ENCODE measurements at places on chromosomes 3 and 15. TPM values are rescaled to one million over a fixed set of nuclear protein-coding genes. Genes with fewer than 3 reads are reported as not detected.

Gene IP6K2
- total RNA-seq = 56.3 TPM

GRCh38 chr3:126274735-126275619 is 82.2 kb downstream of the KLF15 start:
- DNase-seq = no peak

Gene VEPH1
- total RNA-seq = 116 TPM

- peak; percentile 57 for DNase-seq
Measured at GRCh38 chr3:33791477-33792166, 6.8 kb upstream of the PDCD6IP start.

DNA sequence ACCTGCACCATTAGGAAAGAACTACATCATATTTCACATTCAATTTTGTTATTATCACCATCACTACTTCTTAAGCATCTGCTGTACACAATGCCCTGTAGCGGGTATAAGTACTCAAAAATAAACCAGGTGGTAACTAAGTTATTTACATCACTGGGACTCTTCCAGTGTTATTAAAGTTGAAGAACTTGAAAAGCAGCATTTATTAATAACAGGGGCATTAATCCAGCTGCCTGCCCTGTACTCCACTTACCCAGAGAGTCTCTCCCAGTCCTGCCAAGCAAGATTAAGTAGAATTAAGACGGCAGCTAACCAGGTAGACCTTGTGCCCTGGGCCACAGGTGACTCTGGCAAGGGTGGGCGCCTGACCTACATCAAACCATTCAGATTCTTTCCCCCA is 65.2 kb downstream of the FHIT start:
- DNase-seq = no peak

- DNase-seq = no peak
Measured at GRCh38 chr3:107208100-107208499, 169.1 kb upstream of the CCDC54 start.

Gene OXTR
- total RNA-seq = 0.50 TPM

DNA sequence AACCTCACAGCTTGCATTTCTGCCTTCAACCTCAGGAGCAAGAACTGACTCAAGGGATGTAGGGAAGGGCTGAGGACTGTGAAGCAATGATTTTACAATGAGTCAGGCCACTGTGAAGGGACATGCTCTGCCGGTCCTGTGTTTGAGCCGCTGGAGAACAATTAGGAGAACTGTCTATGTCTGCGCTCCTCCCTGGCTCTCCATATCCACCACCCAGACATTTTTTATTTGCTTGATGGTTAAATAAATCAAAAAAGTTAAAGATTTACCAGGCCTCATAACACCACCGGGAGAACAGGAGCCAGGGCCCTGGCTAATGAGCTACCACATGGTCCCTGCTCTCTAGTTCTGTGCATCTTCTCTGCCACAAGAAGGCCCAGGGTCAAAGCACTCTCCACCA is 29.6 kb downstream of the SEC61A1 start:
- DNase-seq = no peak

DNA sequence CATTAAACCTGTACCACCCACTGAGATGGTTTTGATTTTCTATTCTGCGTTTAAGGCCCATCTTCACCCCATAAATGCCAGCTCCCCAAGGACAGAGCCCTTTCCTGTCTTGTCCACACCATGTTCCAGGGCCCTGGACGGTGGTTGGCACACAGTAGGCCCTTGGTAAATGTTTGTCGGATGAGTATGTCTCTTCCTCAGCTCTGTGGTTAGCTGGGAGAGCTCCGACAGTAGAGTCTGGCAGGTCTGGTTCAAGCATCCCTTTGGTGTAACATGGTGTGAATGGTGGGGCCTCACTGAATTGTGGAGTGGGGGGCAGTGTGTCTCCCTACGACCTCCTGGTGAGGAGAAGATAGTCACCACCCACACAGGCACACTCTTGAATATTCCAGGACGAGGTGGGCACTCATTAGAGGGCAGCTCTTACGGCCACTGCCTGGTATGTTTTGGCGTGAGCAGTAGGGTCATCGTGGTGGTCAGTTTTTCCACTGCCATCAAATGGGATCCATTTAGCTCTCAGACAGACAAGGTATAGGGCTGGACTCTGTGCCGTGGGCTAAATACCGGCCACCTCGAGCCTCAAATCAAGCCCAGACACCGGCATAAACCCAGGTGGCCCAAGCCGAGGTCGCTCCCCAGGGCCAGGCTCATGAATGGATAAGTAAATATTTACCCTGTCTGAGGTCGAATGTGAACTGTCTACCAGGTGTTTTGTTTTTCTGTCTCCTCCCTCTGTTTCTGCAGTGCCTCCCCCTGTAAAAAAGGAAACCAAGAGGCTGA is 61.3 kb downstream of the SMAD3 start:
- no peak for DNase-seq

DNA sequence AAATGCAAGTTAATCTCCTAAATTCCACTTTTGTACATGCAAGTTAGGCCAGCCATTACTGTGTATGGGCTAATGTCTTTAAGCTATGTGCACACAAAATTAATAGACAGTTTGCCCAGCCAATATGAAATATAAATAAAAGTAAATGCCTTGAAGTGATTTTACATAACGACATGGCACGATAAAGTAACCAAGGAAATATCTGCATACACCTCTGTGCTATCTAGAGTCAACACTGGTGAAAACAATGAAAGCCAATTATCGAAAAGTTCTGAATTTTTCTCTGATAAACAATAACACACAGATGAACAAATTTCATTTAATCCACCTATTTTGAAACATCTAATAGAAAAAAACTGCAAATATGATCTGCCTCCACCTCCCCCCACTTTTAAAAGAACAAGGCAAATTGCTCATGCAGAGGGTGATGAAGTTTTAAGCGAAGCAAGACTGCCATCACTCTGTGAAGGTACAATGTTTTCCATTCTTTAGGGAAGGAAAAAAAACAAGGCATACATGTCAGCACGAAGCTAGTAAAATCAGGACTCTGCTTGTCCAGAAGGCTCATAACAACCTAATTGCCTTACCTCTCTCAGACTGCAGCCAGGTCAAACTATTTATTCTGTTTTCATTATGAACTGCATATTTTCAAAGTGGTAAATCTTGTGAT is 317.7 kb downstream of the MECOM start:
- DNase-seq = no peak

DNA sequence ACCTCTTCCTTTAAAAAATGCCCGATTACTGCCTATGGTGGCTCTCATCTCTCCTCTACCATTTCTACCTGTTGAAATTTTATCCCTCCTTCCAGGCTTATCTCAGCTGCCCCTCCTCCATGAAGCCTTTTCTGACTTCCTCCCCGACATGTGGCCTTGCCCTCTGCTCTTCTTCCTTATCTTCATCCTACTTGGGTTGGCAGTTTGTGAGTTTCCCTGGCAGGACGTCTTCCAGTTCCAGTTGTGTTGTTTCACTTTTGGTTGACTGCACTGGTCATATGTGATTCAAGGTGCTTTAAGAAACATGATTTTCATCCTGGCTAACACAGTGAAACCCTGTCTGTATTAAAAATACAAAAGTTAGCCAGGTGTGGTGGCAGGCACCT is 4.4 kb downstream of the DLL4 start:
- DNase-seq = no peak

DNA sequence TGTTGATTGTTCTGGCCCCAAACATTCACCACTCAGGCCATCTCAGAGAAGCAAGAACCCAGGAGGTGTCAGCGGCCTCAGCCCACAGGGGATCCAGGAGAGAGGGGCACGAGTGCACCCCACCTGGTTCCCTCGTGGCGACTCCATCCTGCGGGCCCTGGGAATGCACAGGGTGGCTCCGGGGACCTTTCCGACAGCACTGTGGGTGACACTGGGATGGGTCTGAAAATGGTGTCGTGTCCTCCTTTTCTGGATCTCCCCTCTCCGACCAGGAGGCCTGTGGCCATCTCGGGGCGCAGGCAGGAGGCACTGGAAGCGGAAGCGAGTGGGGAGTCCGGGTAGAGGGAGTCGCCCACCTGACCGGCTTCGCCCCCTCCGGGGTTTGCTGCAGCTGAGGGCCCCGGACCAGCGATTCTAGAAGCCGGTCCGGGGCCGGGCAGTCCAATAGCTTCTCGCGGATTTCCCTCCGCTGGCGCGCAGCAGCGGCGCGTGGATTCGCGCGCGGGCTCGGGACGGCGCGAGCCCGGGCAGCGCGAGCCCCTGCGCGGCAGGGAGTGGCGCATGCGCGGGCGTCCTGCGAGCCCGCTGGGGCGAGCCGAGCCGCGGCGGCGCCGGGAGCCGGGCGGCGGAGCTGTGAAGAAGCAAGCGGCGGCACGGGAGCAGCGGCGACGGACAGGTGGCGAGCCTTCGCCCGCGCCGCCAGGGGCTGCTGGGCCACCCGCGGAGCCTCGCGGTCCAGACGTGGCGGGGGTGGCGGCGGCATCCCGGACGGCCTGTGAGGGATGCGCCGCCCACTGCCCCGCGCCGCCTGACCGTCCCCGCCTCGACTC is at the start of gene DOCK3:
Gene DOCK3 (plus strand): TSS at position 579 of the 830 bp plus-strand sequence. CDS start 337 bp downstream, outside the sequence.
- DNase-seq = peak; percentile 74

Gene C2CD4B
- 2.6 TPM for total RNA-seq

Gene KCNMB3
- total RNA-seq = 2.9 TPM

Gene SCG3
- total RNA-seq = 0.18 TPM

DNA sequence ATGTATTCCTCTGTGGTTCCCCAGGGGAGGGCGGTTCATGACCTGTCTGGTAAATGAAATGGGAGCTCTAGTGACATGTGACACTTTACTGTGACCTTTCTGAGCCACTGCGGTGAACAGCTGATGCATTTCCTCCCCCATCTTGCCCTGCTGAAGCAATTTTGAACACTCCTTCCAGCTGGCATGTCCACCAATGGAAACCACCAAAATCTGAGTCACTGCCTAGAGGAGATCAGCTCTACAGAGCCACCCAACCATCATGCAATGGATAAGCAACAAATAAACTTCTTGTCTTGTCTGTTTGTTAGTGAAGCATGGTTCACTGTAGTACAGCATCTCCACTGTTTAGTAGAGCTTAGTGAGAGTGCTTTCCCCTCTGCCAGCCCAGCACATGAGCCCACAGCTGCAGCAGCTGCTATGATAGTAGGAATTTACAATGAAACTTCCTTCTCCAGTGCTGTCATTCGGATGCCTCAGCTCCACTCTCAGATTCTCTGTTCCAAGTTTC is 479.4 kb downstream of the NTRK3 start:
- no peak for DNase-seq

GRCh38 chr3:157405457-157405856 is 31.2 kb upstream of the PTX3 start:
- DNase-seq = no peak

Gene NANOGP8
- total RNA-seq = 0.59 TPM

- no peak for DNase-seq
Measured at GRCh38 chr3:13879102-13879945, 547 bp downstream of the WNT7A start.

DNA sequence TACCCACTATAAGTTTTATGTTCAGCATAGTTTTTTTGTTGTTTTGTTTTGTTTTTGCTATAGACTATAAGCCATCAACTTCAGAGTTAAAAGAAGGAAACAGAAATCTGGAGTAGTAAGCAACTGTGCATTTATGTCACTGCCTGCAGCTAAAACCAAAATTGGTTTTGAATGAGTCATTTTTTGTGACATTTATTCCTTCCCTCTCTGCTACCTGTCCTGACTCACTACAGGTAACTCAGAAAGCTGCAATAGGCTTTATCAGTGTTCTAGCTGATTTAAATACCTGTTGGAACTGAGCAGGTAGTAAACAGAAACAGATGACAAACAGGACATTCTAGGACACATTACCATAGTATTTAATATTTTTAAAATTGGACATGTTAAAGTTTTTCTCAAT is 393.3 kb upstream of the WNT5A start:
- DNase-seq = no peak

Gene LMOD3
- 0.12 TPM for total RNA-seq

GRCh38 chr3:4885316-4885715 is 93.9 kb upstream of the BHLHE40 start:
- DNase-seq = no peak

- DNase-seq = no peak
Measured at GRCh38 chr3:102159810-102160451, 274.9 kb upstream of the ZPLD1 start.

DNA sequence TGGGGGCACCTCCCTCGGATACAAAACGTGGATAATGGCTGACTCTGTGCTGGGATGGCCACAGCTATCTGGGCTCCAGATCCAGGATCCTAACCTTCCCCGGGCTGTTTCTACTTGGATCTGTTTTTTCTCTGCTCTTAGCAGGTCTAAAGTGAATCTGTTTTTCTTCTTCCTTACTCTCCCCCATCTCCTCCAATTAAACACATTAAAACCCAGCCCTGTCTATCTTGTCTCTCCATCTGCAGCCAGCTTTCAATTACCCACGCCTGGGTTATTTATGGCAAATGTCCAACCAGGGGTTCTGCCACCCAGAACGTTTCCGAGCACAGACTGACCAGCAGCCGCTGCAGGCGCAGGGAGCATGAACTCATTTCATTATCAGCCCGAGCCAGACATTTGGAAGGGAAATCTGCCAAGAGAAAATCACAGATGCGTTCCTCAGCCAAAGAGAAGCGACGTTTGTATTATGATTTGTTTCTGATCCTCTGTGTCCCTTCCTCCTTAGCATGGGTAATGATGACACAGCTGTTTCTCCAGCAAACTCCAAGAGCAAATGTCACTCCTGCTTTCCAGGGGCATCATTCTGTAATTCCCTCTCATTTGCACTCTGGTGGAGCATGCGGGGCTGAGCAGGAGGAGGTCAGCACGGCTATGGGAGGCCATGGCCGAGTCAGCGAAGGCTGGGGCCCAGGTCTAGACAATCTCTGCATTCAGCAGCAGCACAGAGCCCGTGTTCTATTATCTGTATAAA is 42.0 kb downstream of the UMPS start:
- no peak for DNase-seq

Gene COL7A1
- total RNA-seq = 2.6 TPM

Gene CCR9
- not detected for total RNA-seq

GRCh38 chr15:27401471-27401870 is 430.5 kb downstream of the GABRG3 start:
- no peak for DNase-seq

Gene GPR27
- total RNA-seq = 2.6 TPM

GRCh38 chr3:114928989-114929640 is 218.0 kb downstream of the ZBTB20 start:
- DNase-seq = no peak

- no peak for DNase-seq
Measured at GRCh38 chr15:89034305-89034704, 54.0 kb upstream of the ABHD2 start.

GRCh38 chr3:18376682-18377081 is 48.5 kb downstream of the SATB1 start:
- DNase-seq = no peak

GRCh38 chr3:43964640-43965039 is 273.9 kb downstream of the ABHD5 start:
- no peak for DNase-seq

- DNase-seq = no peak
Measured at GRCh38 chr3:127237835-127238234, 44.9 kb downstream of the PRR23E start.

Data from lower lobe of right lung (tissue), 2 donors.